ENCODE measurements at places on chromosomes 2 and 18. TPM values are rescaled to one million over a fixed set of nuclear protein-coding genes. Genes with fewer than 3 reads are reported as not detected.

The KCNG2 gene
- total RNA-seq: 1.1 TPM

The C2orf15 gene
- not detected for total RNA-seq

The ORC4 gene
- 44.6 TPM for total RNA-seq

- DNase-seq: no peak
- no peaks in the 10 kb centered on the region for H3K4me1 ChIP-seq
- H3K4me3 ChIP-seq: no peak overlapping the region
- no peaks in the 10 kb centered on the region for H3K27me3 ChIP-seq
These were observed 71.8 kb downstream of the RAPH1 start for GRCh38 chr2:203463266-203463678.

- DNase-seq: no peak
- no peaks in the 10 kb centered on the region for H3K4me1 ChIP-seq
- no peak overlapping the region for H3K4me3 ChIP-seq
- no peaks in the 10 kb centered on the region for H3K36me3 ChIP-seq
These were observed 4.0 kb upstream of the SLC66A2 start for GRCh38 chr18:79955302-79956075.

DNA sequence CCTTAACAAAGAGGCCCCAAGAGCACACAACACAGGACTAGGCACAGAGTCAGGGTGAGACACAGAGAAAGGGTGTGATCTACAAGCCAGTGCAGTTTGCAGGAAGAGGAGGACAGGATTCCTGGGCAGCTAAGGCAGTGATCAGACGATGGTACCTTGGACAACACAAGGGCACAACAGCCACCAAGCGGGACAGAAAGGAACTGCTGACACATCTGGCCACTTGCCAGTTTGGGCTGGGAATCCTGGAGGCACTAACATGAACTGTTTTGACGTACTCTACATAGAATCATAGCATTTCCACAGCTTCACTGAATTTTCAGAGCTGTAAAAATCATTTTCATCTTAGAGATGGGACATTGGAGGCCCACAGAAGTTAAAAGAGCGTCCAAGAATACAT lies 221.5 kb upstream of the SLC35G4 start:
- peak; percentile 81 for DNase-seq
- no peaks in the 10 kb centered on the region for H3K27me3 ChIP-seq
- H3K36me3 ChIP-seq: no peaks in the 10 kb centered on the region
- H3K27ac ChIP-seq: no peak overlapping the region
